ENCODE measurements at places on chromosomes 2 and 18. TPM values are rescaled to one million over a fixed set of nuclear protein-coding genes. Genes with fewer than 3 reads are reported as not detected.

The FABP1 gene
- 1.5 TPM for total RNA-seq

DNA sequence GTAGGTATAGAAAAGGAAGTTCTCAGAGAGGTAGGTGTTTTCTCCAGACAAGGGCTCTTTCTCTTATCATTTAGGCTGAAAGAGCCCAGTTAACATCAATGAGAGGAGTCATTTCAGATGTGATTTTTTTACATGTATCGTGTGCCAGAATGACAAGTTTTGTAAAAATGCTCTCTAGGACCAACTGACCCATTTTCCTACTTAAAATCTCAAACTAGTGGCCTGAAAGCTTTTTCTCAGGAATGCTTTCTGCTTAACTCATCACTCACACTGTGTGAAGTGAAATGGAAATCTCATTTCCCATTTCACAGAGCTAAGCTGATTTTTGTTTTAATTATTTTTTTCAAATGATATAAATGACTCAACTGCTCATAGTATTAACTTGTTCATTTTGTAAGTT is 128.7 kb upstream of the CYP26B1 start:
- no peak for DNase-seq

The IL1RN gene
- total RNA-seq: 32.4 TPM

DNA sequence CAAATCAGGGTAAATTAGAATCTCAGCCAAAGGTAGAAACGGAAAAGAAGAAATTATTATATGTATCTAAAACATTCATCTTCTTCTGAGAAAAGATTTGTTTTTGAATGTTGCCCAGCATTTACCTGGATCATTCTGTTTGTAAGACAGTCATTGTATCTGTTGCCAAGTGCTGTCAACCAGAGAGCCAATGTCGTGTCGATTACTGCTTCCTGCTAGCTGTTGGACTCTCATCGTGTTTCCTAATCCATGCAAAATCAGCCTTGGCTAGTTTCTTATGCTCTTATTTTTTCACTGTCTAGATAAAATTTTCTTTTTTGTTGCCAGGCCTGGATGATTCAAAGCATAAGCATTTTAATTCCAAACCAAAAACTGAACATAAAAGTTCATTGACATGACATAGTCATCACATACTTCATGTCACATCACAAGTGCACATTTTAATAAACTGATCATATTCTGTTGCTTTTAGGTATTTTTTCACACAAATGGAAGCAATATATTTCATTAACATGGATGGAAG is 202.3 kb downstream of the KCNH7 start:
- DNase-seq: no peak

- no peak for DNase-seq
These were observed 185.5 kb downstream of the HDAC4 start for GRCh38 chr2:239215136-239215925.

GRCh38 chr18:13793819-13794218 is 30.1 kb upstream of the MC5R start:
- DNase-seq: no peak

The CFAP53 gene
- total RNA-seq: 1.5 TPM

- DNase-seq: no peak
These were observed 278.8 kb upstream of the MEIS1 start for GRCh38 chr2:66156171-66156570.

DNA sequence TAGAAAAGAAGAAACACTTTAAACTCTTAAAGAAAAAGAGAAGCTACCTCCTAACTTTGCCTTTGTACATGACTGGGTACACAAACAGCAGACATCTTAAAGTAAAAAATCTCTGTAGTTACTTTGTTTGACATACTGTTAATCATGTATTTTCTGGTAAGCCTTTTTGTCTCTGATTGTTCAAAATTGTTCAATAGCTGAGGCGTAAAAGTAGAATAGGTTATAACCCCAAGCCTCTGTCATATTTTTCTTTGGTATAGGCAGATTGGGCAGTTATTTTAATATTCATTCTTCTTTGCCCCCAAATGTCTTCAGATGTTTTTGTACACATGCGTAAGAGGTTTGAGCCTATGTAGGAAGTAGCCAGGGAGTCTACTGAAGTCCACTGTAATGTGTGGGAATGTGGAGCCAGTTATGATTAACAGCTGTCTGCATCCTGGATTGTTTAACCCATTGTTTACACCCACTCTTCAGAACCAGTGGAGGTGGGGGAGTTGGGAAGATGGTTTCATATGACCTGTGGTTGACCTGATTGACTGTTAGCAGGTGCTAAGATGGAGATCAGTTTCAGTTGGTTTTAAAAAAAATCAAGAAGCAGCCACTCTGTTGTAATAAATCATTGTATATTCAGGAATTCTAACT is 150.5 kb downstream of the TANC1 start:
- no peak for DNase-seq

DNA sequence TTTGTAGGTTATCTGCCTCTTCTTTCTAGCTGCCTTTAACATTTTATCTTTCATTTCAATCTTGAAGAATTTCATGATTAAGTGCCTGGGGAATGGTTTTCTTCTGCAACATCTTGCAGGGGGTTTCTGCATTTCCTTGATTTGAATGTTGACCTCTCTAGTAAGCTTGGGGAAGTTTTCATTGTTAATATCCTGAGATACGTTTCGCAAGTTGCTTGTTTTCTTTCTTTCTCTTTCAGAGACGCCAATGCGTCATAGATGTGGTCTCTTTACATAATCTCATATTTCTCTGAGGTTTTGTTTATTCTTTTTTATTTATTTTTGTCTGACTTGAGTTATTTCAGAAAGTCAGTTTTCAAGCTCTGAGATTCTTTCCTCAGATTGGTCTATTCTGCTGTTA is 225.7 kb downstream of the XIRP2 start:
- DNase-seq: no peak

The KRTCAP3 gene
- total RNA-seq: 65.7 TPM

GRCh38 chr18:14969500-14969899 is 221.5 kb downstream of the ANKRD30B start:
- no peak for DNase-seq

- no peak for DNase-seq
These were observed 278.4 kb upstream of the FAM98A start for GRCh38 chr2:33877348-33878016.

- DNase-seq: no peak
These were observed 125.4 kb upstream of the FOSL2 start for GRCh38 chr2:28267282-28267681.

DNA sequence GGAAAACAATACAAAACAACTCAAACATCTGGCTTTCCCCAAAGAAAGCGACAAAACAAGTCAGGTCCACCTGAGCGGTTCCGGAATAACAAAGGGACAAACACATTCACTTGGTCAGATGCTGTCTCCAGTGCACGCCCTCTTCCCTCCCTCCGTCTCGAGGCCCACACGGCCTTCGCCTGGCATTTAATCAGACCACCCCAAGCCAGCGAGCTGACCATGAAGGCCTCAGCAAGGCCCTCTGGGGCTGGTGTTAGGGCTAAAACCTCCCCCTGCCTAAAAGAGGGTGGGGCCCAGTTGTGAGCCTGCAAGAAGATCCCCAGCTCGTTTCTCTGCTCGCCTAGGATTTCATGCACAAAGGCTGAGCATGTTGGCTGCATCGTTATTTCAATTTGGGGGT is 180.3 kb downstream of the EIPR1 start:
- DNase-seq: no peak
